NCI-H1092 treated with DMSO at 0.1 percent for 48 hours (cell line): ENCODE measurements at places on chromosomes 11 and 22.

DNA sequence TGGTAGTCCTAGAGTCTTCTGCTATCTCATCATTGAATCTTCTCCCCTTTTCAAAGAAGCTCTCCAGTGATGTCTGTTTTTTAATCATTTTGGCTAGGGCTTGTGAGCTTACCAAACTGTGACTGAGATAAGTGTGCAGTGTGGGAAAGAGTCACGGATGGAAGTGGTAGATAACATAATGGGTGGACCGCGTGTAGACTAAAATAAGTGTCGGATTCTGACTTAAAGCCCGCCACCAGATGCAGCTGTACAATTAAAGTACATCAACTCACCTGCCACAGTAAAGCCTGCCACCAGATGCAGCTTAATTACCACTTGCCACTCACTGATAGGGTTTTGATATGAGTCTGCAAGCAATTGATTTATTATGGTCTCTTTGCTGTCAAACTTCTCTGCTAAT is 581.5 kb downstream of the LRRC4C start:
- no peak for DNase-seq

DNA sequence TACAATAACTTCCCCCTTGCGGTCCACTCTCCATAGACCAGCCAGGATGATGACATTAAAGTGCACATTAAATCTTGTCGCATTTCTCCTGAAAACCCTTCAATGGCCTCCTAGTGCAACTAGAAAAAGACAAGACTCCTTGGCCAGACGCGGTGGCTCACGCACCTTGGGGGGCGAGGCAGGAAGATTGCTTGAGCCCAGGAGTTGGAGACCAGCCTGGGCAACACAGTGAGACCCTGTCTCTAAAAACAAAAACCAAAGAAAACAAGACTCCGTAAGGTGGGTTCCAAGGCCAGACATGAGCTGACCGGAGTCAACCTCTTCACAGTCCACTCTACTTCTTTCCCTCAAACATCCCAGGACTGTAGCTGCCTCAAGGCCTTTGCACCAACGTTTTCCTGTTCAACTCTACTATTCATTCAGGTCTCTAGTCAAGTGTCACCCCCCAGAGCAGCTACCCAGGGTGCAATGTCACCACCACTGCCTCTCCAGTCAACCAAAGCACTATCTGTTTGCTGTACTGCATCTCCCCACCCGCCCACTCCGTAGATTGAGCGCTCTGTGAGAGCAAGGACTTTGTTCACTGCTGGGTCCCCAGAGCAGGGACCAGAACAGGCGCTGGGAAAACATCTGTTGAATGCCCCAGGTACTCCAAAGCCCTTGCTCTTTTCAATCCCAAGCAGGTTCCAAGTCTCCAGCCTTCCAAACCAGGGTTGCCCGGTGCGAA is 739 bp downstream of the ZMAT5 start:
- no peak for DNase-seq

GRCh38 chr11:76610371-76610770 is 60.2 kb downstream of the LRRC32 start:
- DNase-seq = no peak

- no peak for DNase-seq
These were observed 163.8 kb downstream of the SWAP70 start for GRCh38 chr11:9827708-9828107.

DNA sequence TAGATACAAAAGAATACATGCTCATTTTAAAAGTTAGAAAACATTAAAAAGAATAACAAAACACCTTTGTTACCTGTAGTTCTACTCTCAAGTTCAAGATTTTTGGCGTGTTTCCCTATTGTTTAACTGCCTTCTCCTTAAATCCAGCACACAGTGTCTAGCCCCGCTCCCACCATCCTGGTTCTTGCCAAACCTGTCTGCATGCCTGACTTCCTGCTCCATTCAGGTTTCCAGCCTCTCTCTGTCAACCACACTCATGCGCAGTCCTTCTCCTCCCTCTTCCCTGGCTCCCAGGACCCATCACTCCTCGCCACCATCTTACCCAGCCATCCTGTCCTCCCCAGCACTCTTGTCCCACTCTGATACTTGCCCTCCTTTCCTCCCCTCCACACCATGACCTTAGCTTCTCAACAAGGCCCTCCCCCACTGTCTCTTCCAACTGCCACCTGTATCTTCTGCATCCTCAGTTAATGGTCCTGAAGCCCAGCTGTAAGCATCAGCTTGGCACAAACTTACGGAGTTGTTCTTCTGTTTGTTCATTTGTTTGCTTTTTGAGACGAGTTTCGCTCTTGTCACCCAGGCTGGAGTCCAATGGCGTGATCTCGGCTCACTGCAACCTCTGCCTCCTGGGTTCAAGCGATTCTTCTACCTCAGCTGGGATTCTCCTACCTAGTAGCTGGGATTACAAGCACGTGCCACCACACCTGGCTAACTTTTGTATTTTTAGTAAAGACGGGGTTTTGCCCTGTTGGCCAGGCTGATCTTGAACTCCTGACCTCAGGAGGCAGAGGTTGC is 7.5 kb upstream of the MYH9 start:
- DNase-seq = no peak

DNA sequence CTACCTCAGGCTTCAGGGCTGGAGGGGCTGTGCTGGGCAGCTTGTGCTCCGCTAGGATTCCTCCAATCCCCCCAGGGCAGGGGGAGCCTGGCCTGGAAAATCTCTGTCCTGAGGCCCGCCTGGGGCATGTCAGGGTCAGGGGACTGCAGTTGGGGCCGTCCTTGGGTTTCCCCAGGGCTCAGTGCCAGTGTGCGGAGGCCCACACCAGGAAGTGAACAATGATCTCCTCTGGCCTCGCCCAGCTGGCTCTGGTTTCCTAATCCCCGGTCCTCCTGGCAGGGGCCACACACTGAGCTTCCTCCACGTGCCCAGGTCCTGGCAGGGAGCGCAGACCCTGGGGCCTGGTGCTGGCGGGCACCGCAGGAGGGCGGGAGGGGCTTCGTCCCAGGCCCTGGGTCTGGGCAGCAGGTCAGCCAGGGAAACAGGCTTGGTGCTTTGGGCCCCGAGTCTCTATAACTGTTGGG is 1.4 kb upstream of the MUC2 start:
- DNase-seq = peak; percentile 6

- DNase-seq = no peak
These were observed 28.4 kb downstream of the KIAA0930 start for GRCh38 chr22:45212306-45212709.

- DNase-seq = no peak
These were observed 161.3 kb downstream of the MYO18B start for GRCh38 chr22:25903294-25903693.

GRCh38 chr22:17980638-17981051 is 43.7 kb downstream of the MICAL3 start:
- DNase-seq = no peak

DNA sequence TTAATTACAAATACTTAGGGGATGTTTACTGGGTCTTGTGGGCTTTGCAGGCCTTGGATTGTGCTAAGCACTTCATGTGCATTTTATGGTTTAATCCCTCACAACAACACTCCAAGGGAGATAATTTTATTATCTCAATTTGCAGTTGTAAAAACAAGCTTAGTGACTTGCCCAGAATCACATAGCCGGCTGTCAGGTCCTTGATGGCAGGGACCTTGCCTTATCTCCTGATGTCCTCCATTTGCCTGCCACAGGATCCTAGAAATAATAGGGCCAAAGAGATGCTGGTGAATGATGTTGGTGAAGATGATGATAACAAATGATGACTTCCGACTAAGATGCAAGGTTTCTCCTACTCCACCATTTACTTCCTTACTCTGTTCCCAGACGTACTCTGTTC is 385.4 kb downstream of the TMEM135 start:
- no peak for DNase-seq

DNA sequence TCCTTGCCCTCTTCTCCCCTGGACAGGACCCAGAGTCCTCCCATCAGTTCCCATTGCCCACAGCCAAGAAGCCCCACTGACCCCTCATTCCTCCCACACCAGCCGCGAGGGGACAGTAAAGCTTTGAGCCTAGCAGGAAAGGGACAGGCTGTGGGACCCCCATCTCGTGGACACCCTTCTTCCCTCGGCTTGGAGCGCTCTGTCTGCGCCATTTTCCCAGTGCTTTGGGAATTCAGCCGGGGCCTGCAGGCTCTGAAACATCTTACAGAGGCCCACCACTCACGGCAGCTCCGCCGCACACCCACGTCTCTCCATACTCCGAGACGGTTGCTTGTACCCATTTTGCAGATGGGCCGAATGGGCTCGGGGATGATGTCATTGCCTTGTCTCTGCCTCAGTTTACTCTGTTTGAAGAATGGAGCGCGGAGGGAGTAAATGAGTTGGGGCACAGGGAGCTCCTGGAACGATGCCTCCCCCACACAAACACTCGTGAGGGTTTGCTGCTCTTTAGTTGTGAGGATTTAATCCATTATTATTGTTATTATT is 447.7 kb downstream of the TBC1D22A start:
- DNase-seq = no peak

DNA sequence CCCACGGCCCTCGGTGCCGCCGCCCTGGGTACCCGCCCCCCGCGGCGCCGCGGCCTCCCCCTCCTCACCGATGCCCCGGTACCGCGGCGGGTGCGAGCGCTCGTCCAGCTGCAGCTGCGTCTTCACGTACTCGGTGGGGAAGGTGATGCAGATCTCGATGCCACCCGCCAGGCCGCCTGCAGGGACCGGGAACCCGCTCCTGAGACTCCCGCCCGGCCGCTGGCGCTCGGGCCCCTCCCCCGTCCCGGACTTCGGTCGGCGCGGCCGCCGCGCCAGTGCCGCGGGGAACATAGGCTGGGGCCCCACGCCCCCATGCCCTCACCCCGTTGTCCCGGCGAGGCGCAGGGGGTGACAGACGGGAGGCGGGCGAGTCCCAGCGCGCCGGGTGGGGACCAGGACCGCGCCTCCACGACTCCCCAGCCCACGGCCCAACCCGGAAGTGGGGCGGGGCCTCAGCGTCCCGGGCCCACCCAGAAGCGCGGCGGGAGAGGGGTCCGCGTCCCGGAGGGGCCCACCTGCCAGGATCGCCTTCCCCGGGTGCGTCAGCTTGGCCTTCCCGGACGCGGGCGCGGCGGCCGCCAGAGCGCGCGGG is 375 bp downstream of the SLC25A1 start:
- no peak for DNase-seq
